RWPE1 (cell line): ENCODE measurements at places on chromosomes 2 and 18.

GRCh38 chr2:10759151-10759714, 37.8 kb downstream of the ATP6V1C2 start:
- DNase-seq, result no peak

DNA sequence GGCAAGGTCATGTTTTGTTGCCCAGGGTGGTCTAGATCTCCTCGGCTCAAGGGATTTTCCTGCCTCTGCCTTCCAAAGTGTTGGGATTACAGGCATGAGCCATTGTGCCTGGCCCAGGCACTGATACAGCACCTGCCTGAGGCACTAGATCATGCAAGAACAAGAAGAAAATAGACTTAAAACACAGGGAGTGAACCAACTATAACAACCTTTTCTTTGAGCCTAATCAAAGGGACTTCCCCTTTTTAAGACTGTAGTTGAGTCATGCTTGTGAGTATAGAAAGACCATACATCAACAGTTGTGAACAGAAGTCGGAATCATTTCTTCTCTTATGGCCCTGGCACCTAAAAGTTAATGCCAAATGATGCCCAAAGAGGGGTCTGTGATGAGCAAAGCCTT, 47.9 kb upstream of the MAPRE2 start:
- DNase-seq, result no peak

- no peak for DNase-seq
These were observed 13.0 kb downstream of the DTNA start for GRCh38 chr18:34723143-34723542.

DNA sequence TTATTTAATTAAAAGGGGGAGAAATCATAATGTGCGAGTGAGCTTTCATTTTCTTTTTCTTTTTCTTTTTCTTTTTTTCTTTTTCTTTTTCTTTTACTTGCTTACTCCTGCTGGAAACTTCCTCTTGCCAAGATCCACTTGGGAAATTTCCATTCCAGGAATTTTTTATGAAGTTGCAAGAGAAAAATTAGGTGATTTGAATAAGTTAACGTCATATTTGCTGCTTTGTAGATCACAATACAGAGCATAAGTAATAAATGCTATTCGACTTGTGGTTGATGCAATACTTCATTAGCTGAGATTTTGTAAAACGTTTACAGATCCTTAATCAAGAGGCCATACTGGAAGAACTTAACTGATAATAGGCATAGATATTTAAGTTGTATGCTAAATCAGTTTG, 354.7 kb upstream of the SMIM21 start:
- DNase-seq, result no peak

DNA sequence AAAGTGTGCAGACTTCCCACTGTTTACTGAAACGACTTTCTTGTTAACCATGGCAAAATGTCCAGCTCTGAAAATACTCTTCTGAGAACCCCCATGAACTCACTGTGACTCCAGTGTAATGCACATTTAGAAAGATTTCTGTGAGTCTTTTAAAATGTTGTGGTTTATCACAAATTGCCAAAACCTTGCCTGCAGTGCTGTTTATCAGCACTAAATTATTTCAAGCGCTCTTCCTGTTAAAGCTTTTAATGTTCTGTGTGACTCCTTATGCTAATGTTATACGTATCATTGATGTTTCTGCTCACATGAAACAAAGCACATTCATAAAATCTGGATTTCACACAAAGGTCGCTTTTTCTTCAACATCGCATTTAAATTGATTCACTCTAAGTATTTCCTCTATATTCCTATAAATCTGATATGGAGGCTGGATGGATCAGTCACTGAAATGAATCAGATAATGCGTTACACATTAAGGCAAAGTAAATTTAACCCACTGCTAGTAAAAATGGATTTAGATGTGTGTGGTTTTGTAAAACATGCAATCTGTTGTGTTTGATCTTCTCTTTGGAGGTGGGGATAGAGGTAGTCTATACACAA, 521.2 kb downstream of the NYAP2 start:
- DNase-seq, result no peak

DNA sequence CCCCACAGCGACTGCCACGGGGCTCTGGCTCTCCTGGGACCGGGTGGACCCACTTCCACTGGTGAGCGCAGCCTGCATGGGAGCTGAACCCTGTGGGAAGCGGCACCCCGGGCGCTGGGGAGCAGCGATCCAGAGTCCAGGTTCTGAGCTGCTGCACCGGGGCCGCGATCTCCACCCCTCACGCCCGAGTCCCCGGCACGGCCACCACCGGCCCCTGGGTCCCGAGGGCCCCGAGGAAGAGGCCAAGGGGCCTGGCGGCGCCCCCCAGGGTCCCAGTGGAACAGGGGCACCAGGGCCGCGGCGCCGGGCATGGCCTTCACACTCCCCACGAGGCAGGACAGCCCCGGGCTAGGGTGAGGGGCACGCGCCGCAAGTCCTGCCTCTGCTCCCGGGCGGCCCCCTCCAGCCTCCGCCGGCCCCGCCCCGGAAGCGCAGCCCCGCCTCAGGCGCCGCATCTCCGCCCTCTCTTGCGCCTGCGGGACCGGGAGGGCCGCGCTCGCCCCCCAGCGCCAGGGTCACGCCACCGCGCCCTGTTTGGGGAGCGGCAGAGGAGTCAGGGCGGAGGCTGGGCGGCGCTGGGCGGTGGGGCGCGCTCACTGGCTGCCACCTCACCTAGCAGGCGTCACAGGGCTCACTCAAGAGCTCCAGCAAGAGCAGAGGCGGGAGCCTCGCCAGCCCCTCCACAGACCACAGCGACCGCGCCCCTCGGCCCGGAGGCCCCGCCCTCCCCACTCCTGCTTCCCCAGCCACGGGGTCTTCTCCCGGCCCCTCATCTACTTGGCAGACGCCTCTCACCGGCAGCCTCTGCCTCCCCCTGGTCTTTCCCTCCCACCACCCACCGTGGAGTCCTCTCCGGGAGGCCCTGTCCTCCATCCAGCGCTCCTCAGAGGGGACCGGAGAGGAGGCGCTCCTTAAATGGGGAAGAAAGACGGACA, 26.8 kb downstream of the THAP4 start:
- peak; percentile 80 for DNase-seq

- DNase-seq, result no peak
These were observed 32.6 kb downstream of the ARL4C start for GRCh38 chr2:234464291-234464645.

DNA sequence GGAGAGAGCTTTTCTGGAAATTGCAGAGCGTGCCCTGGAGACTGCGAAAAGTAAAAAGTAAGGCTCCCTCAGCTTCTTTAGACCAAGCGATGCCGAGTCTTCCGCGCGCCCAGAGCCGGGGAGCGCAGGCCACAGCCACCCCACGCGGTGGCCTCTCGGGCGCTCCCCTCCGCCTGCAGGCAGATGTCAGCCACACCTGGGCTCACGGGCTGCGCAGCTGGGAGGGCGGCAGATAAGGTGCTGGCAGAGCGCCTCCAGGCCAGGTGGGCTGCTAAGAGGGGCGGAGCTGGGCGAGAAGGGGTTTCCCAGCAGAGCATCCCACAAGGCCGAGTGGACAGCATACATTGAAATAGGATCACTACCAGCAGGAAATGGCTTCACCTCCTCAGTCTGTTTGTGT, 81.7 kb downstream of the ARHGEF4 start:
- no peak for DNase-seq

DNA sequence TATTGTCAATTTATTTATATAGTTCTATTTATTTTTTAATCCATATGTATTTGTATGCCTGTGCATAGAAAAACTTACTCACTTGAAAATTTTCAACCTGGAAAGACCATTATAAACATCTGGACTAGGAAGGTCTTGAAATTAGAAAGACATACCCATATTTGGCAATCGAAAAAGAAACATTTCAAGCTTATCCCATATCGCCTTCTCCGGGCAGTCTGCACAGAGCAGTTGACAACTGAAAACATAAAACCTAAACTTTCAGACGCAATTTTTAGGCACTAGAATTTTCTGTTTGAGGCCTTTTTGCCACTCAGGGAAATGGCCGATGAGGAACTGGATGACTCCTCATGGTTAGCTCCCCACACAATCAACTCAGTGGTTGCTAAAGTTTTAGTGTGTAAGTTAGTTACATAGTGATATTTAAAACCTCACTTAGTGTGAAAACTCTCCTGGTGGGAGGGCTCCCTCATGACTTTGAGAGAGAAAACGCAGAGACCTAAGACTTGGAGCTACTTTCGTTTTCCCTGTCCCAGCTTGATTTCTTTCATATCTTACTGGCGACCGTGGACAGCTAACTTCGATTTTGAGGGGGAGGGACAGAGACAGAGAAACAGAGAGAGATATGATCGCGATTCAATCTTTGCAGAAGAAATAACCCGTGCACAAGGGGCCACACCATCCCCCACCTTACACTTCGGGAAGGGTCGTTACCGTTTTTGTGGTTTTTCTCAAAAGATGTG, 3.2 kb upstream of the HOXD12 start:
- DNase-seq, result no peak

GRCh38 chr18:4908328-4908727, 288.7 kb downstream of the AKAIN1 start:
- no peak for DNase-seq

GRCh38 chr2:136019306-136019705, 33.9 kb upstream of the DARS1 start:
- no peak for DNase-seq

- DNase-seq, result no peak
These were observed 29.4 kb downstream of the ITM2C start for GRCh38 chr2:230893841-230894781.

- DNase-seq, result no peak
These were observed 164.3 kb upstream of the APCDD1 start for GRCh38 chr18:10289951-10290637.

- DNase-seq, result peak; percentile 47
These were observed 51.2 kb downstream of the SPIRE1 start for GRCh38 chr18:12606592-12607315.

- no peak for DNase-seq
These were observed 2.1 kb downstream of the KCNG2 start for GRCh38 chr18:79799619-79800370.

DNA sequence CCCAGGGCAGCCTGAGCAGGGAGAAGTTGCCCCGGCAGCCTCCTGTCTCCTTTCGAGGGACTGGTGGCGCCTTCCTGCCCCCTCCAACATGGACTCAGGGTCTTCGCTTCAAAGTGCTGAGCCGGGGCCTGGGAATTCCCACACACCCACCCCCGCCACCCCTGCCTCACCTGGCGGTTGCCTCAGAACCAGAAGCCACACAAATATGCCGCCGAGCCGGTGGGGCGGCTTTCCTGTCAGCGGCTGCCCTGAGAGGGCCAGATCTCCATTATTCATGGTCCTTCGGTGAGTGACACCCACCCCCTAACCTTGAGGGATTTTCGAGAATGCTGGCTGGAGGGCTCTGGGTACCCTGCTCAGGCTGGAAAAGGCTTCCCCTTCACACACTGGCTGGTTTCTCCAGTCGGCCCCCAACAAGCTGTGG, 71.7 kb downstream of the SMAD7 start:
- peak; percentile 5 for DNase-seq

GRCh38 chr18:79796016-79796415, 1.7 kb upstream of the KCNG2 start:
- DNase-seq, result no peak
